Thoracic aorta (tissue), 2 donors: ENCODE measurements at places on chromosomes 3 and 15. TPM values are rescaled to one million over a fixed set of nuclear protein-coding genes. Genes with fewer than 3 reads are reported as not detected.

KCNMB3 gene
- total RNA-seq, result 7.7 TPM

HHLA2 gene
- total RNA-seq, result not detected

WDR93 gene
- not detected for total RNA-seq

NRROS gene
- 4.7 TPM for total RNA-seq

PLS1 gene
- total RNA-seq, result 0.54 TPM

GOLGA6A gene
- 0.14 TPM for total RNA-seq
